Fibroblast of gingiva (primary cell): ENCODE measurements at places on chromosomes 4 and X.
A peak's percentile ranks its signal among the peaks of the same experiment; 100 is the strongest.

DNA sequence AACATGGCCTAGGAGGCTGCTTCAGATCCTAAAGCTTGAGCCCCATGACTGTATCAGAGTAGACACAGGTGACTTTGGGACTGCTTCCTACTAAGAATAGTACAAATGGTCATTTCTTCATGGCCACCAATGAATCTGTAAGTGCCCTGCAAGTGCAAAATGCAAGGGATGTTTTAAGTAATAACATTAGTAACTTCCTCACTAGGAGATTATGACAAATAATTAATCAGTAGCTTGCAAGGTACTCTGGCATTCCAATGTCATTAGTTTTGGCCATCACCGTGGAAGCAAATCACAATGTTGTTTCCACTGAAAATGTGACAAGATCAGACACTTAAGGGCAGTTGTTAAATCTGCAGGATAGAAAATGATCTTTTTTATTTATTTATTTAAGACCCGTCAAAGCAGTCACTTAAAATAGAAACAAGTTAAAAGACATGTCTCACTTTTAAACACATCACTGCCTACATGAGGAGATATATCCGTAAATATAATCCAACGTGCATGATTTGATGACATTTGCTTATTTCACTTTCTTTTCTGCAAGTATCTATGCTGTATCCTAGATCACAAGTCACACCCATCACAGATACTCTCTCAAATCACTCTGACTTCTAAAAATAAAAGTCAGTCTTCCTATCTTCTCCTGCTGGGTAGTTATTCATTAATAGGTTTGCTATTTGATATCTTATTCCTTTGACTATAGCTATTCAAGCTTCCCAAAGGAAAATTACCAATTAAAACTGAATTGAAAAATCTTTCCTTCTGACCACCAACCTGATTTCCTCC, 400.6 kb downstream of the IL15 start:
- DNase-seq: no peak

DNA sequence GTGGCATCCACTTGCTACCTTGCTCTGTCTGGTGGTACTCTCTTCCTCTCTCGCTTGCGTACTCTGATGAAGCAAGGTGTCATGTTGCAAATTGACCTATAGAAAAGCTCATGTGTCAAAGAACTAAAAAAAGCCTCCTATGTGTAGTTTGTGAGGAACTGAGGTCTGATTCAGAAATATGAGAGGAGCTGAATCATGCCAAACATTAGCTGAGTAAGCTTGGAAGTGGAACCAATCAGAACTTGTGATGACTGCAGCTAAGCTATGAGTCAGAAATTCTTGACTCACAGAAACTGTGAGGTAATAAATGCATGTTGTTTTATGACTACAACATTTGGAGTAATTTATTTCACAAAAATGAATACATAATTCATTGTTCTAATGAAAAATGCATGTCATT, 2138.8 kb downstream of the PCDH7 start:
- peak; percentile 80 for DNase-seq

DNA sequence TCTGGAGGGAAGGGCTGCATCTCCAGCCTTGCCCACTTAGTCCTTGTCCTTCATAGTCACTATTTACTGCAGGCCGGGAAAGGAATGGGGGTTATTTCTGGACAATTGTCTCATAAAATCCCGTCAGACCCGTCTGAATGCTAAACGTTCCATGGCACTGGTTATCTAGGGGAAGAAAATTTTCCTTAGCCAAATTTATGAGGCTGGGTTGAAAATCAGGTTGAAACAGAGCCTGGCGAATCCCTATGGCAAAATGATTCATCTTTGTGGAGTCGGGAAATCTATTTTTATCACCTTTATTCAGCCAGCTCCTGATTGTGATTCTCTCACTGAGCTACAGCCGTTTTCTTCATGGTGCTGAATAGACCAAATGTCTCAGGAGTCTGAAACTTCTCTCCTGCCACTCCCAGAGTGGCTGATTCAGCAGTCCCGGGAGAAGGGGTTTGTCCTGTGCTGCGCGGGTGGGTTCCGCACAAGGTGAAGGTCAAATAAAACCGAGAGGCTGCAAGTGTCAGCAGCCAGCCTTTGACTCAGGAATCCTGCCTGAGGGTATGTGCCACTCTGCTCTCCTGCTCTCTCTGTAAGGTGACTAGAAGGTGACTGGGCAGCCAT, 1.0 kb downstream of the LIMCH1 start:
- DNase-seq: no peak

GRCh38 chr4:7519638-7520376, 85.1 kb upstream of the PSAPL1 start:
- DNase-seq: no peak

DNA sequence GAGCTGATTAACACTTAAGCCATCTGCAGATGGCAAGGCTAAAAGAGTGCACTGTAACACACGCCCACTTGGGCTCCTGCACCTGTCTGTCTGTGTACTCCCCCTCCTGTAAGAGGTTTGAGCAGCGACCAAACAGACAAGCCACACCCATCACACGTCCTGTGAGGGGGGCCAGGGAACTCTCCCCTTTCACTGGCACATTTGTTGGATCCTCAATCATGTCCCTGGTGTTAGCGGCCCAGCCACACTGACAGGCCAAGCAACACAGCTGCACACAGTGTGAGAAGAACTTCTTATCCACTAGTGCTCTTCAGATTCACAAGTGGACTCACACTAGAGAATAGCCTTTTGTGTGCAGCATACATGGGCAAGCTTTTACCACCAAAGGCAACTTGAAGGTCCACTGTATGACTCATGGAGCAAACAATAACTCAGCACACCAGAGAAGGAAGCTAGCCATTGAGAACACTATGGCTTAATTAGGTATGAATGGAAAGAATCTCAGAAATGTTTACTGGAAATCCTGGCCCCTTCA, 29.1 kb upstream of the UTP14A start:
- DNase-seq: peak; percentile 12

- no peak for DNase-seq
Measured at GRCh38 chrX:36035550-36035949, 116.0 kb downstream of the CFAP47 start.

DNA sequence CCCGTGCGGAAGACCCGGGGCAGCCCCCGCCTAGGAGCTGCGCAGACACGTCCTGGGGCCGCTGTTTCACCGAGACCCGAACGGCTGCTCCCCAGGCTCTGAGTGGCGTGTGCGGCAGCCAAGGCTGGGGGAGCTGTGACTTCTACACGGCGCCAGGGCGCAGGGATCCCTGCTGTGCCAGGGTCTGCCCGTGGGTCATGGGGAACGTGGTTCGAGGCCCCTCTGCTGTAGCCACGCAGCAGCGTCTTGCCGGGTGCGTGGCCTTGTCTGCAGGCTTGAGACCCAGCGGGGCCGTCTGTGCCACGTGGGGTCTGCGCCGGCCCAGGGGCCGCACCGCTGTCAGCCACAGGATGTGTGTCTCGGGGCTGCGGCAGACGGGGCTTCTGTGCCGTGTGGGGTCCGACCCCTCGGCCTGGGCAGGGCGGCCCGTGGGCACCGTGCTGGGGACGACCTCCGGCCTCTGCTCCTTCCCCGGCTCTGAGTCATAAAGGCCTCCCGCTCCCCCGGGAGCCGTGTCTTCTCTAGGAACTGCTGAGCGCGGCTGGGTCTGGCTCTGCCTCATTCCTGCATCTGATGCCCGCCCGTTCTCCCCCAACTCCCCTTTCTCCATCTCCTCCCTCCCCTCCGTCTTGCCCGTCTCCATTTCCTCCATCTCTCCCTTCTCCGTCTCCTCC, 12.7 kb upstream of the GTPBP6 start:
- peak; percentile 32 for DNase-seq

DNA sequence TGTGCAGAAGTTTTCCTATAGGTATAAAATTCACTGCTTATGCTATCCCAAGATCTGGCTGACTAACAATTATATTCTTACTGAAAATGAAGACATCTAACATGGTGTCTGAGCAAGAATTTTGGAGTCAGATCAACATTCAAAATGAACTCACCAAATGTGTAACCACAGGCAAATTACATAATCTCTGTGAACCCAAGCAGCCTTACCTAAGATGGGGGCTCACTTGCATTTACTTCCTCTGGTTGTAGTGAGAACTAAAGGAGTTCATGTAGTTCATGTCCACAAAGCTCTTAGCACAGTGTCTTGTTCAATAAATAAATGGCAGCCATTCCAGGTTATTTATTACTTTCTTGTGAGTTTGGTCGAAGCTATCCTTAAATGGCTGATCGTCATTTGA, 163.9 kb upstream of the LCORL start:
- DNase-seq: no peak

GRCh38 chrX:147602176-147602696, 309.5 kb upstream of the FMR1 start:
- no peak for DNase-seq

DNA sequence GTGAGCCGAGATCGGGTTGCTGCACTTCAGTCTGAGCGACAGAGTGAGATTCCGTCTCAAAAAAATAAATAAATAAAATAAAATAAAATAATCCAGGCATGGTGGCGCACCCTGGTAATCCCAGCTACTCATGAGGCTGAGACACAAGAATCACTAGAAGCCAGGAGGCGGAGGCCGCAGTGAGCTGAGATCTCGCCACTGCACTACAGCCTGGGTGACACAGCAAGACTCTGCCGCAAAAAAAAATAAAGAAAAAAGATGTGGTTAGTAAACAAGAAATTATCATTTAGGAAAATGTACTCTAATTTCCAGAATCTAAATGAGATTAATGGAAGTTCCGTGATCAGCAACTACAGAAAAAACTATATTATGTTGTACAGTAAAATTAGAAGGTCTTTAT, 14.5 kb upstream of the LRBA start:
- no peak for DNase-seq

GRCh38 chr4:153259661-153260060, 55.4 kb downstream of the TRIM2 start:
- DNase-seq: peak; percentile 28

GRCh38 chr4:86036736-86037135, 323.1 kb downstream of the MAPK10 start:
- DNase-seq: peak; percentile 42

DNA sequence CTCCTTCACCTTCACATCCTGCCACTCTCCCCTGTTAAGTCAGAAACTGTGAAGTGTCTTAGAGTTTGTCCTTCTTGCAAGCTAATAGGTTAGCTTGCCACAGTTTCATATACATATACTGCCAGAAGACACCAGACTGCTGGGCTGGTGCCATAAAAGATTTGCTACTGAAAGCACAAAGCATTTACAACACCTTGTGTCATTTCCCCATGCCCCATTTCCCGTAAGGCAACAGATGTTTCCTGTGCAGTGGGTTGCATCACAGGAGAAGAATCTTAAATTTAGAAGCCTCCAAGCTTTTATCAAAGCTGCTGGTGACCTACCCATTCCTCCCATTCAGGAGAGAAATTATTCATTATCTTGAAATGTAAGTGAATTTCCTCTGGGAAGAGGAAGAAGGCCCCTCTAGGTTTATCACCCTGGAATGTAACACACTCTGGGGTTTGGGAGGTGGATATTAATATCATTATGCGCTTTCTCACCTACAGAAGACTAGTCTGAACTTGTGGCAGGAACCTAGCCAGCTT, 34.5 kb upstream of the RAB33B start:
- peak; percentile 53 for DNase-seq

DNA sequence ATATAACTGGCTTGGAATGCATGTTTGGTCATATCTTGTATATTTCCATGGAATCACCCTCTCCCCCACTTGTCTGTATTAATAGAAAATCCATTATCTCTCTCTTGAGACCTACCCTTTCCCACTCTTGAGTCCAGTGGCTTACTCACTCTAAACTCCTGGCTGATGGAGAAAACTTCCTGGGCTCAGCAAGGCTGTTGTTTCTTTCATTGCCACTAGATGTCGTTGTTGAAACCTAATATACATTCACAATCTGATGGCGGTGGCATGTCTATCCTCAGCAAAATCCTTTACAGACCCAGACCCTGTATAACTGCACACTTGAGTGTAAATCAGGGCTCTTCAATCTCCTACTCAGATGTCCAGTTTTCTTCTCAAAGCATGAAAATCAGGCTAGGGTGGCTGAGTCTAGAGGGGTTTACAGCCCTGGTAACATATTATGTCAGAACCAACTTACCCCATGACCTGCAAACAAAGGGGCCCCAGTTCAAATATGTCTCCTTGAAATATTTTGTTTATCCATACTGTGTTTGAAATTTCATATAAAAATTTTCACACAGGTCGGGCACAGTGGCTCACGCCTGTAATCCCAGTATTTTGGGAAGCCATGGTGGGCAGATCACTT, 70.0 kb upstream of the FAM241A start:
- DNase-seq: peak; percentile 37

GRCh38 chr4:156619154-156619934, 352.3 kb downstream of the PDGFC start:
- DNase-seq: no peak

GRCh38 chrX:50430917-50431575, 39.6 kb downstream of the DGKK start:
- DNase-seq: no peak

DNA sequence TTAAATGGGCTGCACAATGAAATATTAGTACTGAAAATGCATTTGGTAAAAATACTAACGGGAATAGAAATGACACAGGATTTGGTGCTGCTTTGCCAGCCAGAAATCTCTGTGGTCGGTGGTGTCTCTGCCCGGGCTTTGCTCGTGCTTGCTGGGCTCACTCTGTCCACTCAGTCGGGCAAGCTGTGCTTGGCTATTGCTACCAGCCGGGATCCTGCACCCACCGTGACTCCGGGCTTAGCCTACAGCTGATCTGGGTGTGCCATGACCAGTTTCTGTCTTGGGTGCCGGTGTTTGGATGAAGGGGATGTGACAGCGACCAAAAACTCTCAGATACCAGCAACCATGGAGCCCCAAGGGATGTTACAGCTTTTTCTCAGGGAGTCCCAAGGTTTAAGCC, 487.7 kb downstream of the TECRL start:
- DNase-seq: no peak

DNA sequence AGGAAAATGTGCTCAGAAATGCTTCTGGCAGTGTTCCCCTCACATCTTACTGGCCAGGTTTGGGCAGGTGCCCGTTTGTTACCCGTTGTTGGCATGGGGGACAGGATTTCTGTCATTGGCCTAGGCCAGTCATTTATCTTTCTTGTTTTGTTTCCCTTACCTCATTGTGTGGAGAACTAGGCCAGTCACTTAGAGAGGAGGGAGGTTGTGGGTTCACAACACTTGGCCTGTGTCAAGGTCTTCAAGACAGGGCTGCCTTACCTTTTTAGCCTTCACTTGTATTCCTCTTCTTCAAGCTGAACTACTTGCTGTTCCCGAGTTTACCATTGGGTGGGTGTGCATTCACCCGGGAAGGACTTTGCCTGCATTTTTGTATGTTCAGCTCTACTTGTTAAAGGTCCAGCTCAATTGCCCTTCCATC, 17.7 kb downstream of the SNX25 start:
- no peak for DNase-seq

DNA sequence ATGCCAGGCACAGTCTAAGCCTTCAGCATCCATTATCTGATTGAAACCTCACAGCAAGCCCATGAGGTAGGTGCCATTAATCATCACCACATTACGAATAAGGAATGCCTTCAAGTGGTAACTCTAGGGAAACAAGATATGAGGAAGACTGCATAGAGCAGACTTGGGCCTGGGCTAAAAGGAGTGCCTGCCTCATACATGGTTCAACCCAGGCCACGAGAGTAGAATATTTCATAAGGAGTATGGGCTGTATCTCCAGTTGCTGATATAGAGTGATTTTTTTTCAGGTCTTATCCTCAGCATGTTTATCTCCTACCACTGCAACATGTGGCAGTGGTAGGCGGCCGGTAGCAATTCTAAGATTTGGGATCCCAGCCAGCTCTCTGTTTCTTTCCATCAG, 51.7 kb downstream of the ATP11C start:
- no peak for DNase-seq

- no peak for DNase-seq
Measured at GRCh38 chr4:46389301-46389775, 590 bp downstream of the GABRA2 start.
